ENCODE measurements at places on chromosomes 6 and 20.

GRCh38 chr20:53707371-53708055 is 113.9 kb upstream of the ZNF217 start:
- DNase-seq: peak; percentile 38

- no peak for DNase-seq
Observed at GRCh38 chr6:148885136-148885865, 138.5 kb downstream of the UST start.

DNA sequence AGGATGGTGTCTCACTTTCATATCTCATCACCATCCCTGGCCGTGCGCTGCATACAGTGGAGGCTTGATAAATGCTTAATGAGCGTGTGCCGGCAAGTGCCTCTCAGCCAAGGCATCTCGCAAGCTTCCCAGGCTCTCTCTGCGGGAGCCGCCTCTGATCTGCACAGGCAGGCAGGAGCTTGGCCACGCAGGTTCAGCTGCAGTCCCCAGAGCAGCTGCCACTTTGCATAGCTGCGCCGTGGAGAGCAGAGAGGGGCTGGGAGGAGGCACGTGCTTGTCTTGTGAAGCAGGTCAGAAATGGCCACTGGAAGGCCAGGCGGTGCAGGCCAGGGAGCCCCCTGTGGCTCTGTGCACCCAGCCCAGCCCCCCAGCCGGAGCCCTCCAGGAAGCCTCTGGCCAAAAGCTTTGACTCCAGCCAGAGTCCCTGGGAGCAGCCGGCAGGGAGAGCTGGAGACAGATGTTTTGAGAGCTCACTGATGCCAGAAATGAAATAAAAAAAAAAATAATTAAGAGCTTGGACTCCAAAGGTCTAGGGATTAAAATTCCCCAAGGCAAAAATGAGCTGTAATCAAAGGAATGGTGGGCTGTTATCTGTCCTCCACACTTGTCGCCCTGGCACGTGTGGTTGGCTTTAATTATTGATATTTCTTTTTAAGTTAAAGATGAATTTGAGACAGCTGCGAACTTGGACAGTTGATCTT is 377.0 kb downstream of the CDH4 start:
- DNase-seq: no peak

GRCh38 chr20:52621401-52621800 is 350.8 kb upstream of the TSHZ2 start:
- DNase-seq: no peak

Data from CD4-positive, alpha-beta T cell (primary cell).